ENCODE measurements at places on chromosomes 5 and 9.

DNA sequence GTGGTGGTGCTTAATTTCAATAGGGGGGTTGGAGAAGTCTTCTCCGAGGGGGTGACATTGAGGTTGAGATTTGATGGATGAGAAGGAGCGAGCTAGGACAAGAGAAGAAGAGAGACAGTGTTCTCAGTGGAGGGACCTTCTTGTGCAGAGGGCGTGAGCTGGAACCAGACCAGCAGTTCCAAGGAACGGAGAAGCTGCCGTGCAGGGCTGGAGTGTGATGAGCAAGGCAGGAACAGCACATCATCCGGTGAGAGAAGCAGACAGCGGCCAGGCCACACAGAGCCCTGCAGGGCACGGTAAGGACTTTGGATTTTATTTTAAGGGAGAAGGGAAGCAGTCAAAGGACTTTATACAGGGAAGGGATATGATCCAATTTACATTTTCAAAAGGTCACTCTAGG lies 206.9 kb downstream of the MELK start:
- no peak for DNase-seq

DNA sequence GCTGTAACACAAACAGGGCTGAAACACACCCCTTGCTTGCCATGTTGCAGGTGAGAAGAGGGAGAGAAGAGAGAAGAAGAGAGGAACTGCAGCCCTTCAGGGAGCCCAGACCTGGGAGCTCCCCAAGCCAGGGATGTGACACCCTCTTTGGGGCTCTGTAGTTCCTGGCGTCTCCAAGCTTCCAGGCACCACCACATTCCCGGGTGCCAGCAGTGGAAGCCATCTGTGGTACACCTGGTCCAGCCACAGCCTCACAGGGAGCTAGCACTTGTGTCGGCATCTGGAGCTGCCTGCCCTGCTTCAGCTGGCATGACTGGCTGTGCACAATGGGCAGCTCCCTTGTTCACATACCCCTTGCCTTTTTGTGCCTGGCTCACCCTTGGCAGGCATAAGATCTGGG lies 182.1 kb downstream of the DEPDC1B start:
- DNase-seq, result no peak

DNA sequence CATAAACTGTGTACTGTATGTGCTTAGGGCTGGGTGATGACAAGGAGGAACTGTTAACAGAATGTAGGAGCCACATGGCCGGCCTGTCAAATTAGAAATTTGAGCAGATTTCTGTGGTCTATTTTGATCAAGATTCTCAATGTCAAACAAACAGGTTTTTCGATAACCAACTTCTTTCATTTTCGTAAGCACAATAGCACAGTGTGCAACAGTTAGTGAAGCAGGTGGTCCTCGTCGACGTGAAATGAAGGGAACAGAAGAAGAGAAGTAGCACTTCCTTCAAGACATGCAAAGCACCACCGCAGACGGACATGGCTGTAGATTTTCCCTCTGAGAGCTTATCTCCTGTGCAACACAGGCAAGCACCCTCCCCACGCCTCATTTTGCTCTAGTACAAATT lies 252.1 kb downstream of the CRB2 start:
- DNase-seq, result no peak

- DNase-seq, result no peak
Observed at GRCh38 chr5:12399868-12400267, 495.6 kb upstream of the CTNND2 start.

DNA sequence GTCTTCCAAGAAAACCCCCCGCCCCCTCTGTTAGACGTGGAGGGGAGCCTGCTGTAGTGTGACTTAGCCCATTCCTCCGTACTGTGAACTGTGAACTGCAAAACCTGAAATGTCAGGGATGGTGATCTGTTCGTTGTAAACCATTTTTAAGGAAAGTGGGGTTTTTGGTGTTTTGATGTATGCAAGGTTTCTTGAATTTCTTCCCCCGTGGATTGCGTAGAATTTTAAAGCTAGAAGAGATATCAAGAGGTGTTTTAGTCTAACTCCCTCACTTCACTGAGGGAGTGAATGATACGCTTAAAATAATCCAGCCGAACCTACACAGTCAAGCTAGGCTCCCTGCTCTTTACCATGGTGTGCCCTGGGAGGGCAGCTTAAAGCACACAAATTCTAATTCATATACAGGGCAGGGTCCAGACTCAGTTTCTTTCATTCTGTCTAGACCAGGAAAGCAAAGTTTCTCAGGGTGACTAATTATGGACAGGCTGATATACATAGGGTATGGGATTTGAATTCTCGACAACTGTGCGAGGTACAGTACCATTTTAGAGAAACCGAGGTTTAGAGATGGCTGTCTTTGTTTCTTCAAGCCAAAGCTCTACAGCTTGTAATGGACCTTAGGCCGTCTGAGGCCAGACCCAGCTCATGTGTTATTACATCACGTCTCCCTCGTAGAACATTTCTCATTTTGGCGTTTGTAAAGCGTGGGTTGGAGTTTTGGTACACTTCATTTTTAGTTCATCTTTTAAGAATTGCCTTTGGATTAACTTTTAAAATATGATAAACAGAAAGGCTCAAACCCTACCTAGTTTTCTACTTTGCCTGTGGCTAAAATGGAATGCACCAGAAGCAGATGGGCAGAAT lies 2.7 kb downstream of the PTGER4 start:
- DNase-seq, result no peak

DNA sequence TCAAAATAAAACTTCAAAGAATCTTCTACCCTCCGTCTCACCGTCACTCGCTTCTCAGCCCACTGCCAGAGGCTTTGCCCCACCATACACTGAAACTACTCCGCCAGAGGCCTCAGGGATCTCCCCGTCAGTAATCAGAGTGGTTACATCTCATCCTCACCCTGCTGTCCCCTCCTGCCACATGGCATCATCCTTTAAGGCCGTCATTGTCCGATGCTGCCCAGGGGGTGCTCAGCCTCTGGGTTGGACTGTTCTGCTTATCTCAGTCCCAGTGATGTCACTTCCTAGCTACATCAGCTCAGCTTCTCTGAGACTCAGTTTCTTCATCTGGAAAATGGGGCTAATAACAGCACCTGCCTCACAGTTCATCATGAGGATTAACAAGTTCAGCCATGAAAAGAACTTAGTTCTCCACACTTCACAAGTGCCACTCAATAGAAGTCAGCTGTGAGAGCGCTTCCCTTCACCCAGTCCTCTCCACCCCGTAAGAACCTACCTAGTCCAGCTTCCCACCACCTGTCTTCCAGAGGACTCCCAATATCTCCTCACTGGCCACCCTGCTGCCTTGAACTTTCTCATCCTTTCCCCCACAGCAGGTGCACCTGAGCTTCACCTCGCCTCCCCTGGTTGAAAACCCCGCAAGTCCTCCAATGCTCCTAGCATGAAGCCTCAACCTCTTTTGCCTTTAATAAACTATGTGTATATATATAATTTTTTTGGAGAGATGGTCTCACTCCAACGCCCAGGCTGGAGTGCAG lies 2.8 kb upstream of the IL3 start:
- no peak for DNase-seq

DNA sequence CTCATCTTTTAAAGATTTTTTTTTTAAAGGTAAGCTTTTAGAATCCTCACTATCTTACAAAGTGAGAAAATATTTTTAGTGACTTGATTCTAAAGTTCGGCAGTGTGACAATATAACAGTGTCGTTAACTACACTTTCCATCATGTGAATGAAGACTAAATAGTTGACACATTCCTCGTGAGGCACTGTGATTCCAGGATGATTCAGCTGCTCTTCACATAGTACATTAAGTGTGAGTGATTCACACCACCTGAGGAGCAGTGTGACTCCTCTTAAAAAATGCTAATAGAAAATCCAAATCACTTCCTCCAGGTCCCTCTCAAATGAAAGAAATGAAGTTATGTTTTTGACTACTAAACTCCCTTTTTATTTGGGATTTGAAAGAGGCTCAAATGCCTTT lies 589.5 kb downstream of the GABRG2 start:
- DNase-seq, result no peak

- no peak for DNase-seq
Observed at GRCh38 chr5:106205916-106206571, 1464.7 kb downstream of the EFNA5 start.

GRCh38 chr5:33470544-33470943 lies 29.8 kb downstream of the TARS1 start:
- DNase-seq, result no peak

Data from left cardiac atrium (tissue), 4 donors.